H4 (cell line): ENCODE measurements at places on chromosomes 12 and 14. TPM values are rescaled to one million over a fixed set of nuclear protein-coding genes. Genes with fewer than 3 reads are reported as not detected.

GRCh38 chr12:96172981-96173380 is 21.2 kb upstream of the ELK3 start:
- no peak for DNase-seq

DNA sequence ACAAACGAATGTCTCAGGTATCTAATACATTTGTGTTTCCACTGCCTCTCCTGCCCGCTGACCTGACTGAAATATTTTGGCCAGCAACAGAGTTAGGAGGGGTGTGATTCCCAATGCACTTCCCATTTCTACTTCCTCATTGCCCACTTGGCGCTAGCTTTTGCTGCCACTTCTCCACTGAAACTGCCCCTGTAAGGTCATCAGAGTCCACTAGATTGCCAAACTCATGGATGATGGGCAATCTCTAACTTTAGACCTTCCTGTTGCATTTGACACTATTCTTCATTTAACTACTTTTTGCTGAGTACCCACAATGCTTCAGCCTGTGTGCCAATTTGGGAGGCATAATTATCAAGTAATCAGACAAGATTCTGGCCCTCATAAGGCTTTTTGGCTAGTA is 40.8 kb downstream of the GPR65 start:
- DNase-seq, result no peak

- no peak for DNase-seq
Measured at GRCh38 chr14:63857466-63858030, 4.7 kb downstream of the SYNE2 start.

GRCh38 chr12:3436461-3437065 is 54.4 kb upstream of the PRMT8 start:
- no peak for DNase-seq

COX8C gene
- not detected in 2 replicates for total RNA-seq

DNA sequence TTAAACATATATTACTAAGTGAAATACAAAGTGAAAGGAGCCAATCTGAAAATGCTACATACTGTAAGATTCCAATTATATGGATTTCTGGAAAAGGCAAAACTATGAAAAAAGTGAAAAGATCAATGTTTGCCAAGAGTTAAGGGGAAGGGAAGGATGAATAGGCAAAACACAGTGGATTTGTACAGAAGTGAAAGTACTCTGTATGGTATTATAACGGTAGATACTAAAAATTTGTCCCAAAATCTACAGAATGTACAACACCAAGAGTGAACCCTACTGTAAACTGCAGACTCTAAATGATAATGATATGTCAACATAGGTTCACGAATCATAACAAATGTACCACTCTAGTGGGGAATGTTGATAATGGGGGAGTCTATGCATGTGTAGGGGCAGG is 17.8 kb downstream of the EEA1 start:
- no peak for DNase-seq

GRCh38 chr12:122327494-122328385 is 61.4 kb upstream of the VPS33A start:
- DNase-seq, result no peak

DNA sequence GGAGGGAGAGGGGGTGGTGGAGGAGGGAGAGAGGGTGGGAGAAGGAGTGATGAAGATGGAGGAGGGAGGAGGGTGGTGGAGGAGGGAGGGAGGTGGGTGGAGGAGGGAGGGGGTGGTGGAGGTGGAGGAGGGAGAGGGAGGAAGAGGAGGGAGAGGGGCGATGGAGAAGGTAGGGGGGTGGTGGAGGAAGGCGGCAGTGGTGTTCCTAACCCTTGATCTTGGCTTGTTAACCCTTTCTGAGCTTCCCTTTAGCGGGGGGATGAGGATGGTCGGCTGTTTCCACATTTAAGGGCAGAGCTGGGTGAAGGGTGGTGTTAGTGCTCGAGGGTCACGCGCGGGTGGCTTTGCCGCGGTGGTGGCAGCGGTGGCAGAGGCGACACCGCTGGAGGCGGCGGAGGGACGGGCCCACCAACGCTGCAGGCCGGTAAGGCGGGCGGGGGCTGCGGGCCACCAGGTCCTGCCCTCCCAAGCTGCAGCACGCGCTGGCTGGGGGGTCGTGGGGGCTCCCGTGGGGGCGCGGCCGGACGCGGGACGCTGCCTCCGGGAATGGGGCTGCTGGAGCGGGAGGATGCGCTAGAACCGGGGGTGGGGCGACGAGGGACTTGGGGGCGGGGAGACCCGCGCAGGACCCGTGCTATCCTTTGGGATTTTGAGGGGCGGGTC is 156.3 kb downstream of the PTPN11 start:
- DNase-seq, result no peak

DNA sequence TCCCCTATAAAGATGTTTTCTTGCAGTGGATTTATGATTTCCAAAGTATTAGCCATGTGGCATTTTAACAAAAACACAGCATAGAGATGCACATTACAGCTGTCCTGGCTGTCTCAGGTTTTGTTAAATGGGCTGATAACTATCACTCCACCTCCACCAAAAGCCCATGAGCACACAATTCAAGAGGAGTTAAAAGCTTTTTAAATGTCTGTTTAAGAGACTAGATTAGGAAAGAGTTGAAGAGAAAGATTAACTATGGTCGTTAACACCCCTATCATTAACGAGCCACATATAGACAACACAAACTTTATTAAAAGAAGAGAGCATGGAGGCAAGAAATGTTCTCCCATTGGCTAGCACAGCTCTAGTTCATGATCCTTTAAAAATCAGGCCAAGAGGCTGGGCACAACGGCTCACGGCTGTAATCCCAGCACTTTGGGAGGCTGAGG is 14.5 kb downstream of the CBX5 start:
- no peak for DNase-seq

- no peak for DNase-seq
Measured at GRCh38 chr14:58465421-58465820, 37.9 kb downstream of the KIAA0586 start.
